Pulmonary artery endothelial cell (primary cell): ENCODE measurements at places on chromosomes 7 and 10.

DNA sequence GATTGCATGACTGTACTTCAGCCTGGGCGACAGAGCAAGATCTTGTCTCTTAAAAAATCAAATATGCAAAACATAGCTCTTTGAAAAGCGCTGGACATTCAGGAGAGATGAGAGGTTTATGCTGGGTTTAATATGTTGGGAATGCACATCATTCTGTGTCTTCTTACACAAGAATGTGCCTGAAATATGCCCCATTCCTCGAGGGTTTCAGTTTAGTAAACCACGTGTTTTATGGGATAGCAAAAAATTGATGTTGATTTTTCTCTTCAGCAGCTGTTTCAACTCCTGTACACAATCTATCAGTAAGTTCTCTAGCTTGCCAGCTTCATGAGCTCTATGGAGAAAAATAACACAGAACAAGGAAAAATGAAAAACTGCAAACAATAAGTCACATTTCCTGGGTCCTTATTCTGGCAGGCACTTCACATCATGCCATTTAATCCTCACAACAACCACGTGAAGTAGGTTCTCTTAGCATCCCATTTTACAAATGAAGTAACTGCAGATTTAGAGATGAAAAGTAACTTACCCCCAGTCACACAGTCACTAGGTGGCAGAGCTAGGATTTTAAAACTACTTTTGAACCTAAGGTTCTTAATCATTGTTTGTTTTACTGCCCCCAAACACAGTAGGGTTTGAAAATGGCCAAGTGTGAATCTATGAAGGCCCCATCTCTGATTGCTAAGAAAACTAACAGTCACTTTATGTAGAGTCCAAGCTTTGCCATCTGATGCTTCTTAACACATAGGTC is 423.6 kb downstream of the PHTF2 start:
- DNase-seq: no peak

DNA sequence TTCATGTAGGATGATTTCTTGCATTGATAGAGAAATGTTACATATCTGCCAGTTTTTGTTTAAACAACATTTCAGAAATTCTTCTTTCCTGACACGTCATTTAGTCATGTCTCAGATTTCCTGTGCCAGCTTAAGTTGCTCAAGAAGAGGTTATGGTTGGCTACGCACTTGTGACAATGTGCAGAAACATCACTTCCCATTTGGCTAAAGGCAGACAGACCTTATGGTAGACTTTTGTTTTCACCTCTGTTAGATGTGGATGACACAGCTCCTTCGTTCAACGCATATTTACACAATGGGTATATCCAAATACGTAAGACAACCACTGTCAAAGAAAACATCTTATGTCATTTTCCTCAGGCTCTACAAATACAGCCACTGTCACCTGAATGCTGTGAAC is 125.8 kb downstream of the DOCK4 start:
- peak; percentile 90 for DNase-seq

GRCh38 chr7:17966706-17967105 is 26.4 kb upstream of the SNX13 start:
- DNase-seq: no peak

- DNase-seq: no peak
Measured at GRCh38 chr7:37604078-37604477, 79.5 kb upstream of the GPR141 start.

GRCh38 chr7:25196132-25196896 is 32.0 kb downstream of the NPVF start:
- no peak for DNase-seq

GRCh38 chr7:90701771-90702170 is 105.7 kb downstream of the CDK14 start:
- DNase-seq: no peak

DNA sequence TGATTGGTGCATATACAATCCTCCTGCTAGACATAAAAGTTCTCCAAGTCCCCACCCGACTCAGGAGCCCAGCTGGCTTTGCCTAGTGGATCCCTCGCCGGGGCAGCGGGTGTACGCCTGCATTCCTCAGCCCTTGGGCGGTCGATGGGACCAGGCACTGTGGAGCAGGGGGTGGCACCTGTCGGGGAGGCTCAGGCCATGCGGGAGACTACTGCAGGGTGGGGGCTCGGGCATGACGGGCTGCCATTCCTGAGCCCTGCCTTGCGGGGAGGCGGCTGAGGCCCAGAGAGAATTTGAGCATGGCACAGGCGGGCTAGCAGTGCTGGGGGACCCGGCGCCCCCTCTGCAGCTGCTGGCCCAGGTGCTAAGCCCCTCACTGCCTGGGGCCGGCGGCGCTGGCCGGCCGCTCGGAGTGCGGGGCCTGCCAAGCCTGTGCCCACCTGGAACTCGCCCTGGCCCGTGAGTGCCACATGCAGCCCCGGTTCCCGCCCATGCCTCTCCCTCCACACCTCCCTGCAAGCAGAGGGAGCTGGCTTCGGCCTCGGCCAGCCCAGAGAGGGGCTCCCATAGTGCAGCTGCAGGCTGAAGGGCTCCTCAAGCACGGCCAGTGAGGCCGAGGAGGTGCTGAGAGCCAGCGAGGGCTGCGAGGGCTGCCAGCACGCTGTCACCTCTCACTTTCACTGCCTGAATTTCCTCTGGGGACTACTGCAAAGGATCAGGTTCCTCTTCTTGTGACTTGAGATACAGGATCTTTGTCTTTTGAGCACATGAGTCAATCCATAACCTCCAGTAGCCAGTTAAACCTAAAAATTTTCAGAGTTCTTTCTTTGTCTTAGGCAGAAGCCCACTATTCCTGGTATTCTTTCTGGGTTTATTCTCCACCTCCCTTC is 25.1 kb upstream of the ELOVL3 start:
- no peak for DNase-seq

DNA sequence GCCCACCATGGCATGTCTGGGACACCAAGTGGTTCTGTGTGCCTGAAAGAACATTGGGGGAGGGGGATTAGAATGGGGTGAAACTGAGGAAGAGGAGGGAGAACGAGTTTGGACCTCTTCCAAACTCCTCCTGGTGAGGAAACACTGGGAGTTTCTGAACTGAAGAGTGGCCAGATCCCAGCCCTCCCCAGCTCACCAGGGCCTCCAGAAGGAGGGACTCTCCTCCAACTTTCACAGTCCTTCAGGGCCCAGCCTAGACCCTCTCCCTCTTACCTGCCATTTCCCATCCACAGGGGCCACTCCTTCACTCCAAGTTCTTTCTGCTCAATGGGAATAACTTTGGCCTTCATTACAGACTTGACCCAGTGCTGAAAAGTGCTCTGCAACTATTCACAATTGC is 132.0 kb upstream of the FOXK1 start:
- DNase-seq: no peak

DNA sequence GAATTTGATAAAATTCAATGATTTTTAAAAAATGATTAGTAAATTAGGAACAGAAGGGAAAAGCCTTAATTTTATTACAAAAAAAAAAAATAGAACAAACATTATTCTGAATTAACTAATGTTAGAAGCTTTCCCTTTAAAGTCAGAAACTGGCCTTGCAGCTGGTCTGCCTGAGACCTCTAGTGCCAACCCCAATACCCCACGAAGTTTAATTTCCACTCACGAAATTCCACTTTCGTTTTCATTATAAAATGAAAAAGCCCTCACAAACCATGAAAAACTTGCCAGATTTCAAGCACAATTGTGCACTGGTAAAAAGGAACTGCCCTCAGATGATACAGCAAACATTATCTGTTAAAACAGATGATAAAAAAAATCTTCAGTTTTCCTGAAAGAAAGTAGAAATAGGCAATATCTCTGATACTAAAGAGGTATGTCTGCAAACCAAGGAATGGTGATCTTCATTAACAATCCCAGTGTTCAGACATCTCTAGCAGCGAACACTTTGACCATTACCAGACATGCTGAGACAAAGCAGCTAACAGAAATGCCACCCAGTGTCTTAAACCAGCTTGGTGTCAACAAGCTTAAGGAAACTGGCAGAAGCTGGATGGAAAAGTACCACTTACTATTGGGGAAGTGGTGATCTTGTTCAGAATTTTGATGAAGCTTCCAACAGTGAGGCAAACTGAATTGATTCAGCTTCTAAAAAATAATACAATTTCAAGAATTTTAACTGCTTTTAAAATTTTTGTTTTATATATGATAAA is 80.2 kb downstream of the PALS2 start:
- no peak for DNase-seq

DNA sequence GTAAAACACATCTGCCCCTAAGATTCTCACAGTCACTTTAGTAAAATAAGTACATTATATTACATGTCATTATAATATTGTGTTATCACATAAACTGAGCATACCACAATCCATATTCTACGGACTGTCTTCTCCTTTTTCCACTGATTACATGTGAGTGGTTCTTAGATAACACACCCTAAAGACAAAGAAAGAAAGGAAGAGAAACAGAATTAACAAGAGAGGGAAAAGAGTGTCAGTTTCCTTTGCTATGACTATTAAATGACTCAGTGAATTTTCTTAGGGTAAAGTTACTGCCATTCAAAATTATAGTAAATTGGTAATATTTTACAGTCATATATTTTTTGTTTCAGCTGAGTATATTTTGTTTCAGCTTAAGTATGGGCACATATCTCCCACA is 268.3 kb downstream of the TWIST1 start:
- DNase-seq: no peak

DNA sequence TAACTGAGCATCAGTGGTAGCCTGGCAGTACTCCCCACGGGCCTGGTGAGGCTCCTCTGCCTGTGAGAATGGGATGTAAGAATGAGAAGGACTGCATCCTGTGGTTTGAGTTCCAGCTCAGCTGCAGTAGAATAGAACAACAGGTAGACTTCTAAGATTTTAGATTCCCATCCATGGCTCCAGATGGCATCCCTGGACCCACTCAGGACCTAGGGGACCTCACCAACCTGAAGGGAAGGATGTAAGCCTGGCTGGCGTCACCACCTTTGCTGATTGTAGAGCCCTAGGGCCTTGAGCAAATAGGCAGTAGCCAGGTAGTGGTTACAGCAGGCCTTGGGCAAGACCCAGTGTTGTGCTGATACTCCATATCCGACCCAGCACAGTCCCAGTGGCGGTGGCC is 9.6 kb upstream of the AOC1 start:
- no peak for DNase-seq

GRCh38 chr10:51607463-51607835 is 91.9 kb downstream of the CSTF2T start:
- DNase-seq: no peak

- DNase-seq: peak; percentile 90
Measured at GRCh38 chr7:32586291-32587221, 91.3 kb downstream of the AVL9 start.

- no peak for DNase-seq
Measured at GRCh38 chr7:20193873-20194272, 23.3 kb downstream of the MACC1 start.

- DNase-seq: no peak
Measured at GRCh38 chr7:4113976-4114375, 568.1 kb upstream of the FOXK1 start.

- DNase-seq: no peak
Measured at GRCh38 chr10:100723770-100724530, 21.4 kb upstream of the PAX2 start.

DNA sequence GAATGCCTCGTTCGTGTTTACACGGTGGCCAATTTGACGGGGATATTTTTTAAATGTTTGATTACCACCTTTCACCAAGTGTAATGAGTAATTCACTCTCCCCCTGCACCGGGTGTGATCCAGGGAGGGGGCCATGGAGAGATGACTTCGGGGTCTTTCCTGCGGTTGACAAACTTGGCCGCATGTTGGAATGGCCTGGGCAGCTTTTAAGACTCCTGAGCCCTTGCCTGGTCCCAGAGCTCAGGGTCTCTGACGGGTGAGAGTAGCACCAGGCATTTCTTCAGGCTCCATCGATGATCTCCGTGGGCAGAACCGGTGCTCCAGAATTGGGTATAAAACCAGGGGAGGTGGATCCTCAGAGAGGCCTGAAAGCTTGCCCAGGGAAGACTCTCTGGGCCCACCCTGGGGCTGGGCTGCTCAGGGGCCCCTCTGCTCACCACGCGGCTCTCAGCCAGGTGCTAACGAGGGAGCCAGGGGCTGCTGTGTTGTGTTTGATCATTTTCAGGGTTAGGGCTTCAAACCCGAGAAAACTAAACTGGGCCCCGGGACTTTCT is 882 bp downstream of the ZNF282 start:
- no peak for DNase-seq

- DNase-seq: no peak
Measured at GRCh38 chr7:158053183-158053915, 534.3 kb downstream of the PTPRN2 start.

- DNase-seq: no peak
Measured at GRCh38 chr10:116138897-116139296, 134.1 kb downstream of the GFRA1 start.

DNA sequence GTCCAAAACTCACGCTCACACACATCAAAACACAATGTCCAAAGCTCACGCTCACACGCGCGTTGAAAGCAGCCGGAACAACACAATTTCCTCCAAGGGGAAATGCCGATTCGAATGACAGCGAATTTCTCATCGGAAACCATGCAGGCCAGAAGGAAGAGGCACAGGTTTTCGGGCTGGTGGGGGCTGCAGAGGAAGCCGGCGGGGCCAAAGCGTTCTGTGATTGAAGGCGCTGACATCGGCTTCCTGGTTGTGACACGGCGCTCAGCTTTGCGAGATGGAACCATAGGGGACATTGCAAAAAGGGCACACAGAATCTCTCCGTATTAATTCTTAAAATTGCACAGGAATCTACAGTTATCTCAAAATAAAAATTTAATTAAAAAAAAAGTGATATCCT is 61.3 kb downstream of the FOXL3 start:
- DNase-seq: peak; percentile 32

DNA sequence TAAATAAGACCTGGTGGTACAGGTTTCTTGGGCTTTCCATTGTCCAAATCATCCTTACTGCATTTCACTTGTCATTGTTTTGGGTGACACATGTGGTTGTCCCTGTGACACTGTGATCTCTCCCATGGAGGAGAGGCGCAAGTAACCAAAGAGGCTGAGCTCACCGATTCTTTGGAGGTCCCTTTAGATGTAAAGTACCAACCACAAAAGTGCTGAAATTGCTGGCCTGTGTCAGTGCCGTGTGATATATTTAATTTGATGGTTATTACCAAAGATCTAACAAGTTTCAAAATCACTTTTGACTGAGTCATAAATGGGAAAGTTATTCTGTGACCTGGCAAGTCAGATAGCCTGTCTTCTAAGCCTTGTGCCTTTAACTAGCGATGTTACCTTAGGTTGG is 19.4 kb downstream of the MCM10 start:
- no peak for DNase-seq

GRCh38 chr10:1411451-1411850 is 325.9 kb downstream of the ADARB2 start:
- DNase-seq: no peak

DNA sequence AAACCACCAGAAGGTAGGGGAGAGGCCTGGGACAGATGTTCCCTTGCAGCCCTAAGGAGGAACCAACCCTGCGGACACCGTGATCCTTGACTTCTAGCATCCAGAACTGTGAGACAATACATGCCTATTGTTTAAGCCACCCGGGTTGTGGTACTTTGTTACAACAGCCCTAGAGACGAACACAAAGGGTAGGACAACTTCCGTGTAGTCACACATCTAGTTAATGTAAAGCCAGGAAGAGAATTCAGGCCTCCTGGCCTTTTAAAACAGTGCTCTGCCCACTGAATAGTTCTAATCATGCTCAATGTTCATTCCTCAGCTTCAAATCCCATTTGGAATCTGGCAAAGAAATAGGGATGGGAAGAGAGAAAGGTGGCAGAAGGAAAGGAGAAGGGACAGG is 240.2 kb upstream of the KMT2E start:
- DNase-seq: no peak
